Activated T-cell treated with anti-CD3 and anti-CD28 coated beads for 4 hours (primary cell): ENCODE measurements at places on chromosomes 12 and 14.

GRCh38 chr12:29155079-29155478 is 6.0 kb downstream of the FAR2 start:
- DNase-seq, result no peak

DNA sequence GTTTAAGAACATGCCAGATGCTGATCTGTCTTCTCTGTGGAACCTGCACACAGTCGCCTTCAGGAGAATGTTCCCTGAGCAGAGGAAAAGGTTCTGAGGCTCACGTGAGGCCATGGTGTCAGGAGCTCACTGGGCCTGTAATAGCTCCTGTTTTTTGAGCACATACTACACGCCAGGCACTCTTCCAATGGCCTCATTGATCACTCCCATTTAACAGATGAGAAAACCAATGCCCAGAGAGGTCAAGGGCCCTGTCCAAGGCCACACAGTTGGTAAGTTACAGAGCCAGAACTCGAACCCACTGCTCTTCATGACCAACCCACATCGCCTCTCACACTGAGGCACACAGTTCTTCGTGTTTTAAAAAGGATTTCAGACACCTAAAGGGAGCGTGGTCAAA is 7.3 kb upstream of the HHIPL1 start:
- no peak for DNase-seq

DNA sequence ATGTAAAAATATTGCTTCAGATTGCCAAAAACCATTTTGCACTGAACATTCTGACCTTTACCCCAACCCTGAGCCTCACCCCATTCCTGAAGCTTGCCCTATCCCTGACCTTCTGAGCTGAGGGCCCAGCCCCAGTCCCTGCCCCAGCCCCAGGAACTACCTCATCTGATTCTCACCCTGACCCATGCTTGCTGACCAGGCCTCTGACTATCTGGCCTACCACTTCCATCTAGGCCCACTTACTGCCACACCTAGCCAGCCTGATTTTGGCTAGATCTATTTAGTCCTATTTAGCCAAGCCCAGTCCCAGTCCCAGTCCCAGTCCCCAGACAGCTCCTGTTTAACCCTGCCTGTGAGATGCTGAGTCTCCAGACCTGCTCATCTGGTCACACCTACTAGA is 33.6 kb downstream of the OR10P1 start:
- no peak for DNase-seq

DNA sequence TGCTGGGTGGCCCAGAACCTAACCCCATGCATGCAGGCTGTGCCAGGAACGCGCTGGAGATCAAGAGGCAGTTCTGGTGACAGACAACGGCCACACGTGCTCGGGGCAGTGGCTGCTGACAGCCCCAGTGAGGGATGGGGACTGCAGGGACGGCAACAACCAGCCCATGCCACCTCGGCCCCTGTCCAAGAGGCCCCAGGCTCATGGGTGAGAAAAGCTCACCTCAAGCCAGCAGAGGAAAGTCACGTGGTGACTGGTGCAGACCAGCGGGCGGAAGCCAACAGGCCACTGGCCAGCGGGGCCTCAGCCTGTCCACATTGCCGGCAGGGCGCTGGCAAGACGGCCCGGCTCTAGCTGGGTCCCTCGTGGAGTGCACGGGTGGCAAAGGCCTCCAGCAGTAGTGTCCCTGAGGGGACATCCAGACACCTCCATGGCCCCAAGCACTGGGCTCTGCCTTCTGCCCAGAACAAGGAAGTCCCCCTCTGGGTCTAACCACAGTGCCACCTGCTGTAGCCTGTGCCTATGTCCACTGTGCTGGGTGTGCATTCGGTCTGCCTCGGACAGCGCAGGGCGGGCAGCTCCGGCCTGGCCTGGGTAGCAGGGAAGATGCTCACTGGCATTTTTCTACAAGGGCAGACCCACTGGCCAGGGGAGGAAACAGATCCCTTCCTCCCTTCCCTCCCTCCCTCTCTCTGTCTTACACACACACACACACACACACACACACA is 134.1 kb downstream of the NCOR2 start:
- no peak for DNase-seq

GRCh38 chr14:78143489-78144145 is 26.6 kb upstream of the NRXN3 start:
- no peak for DNase-seq

DNA sequence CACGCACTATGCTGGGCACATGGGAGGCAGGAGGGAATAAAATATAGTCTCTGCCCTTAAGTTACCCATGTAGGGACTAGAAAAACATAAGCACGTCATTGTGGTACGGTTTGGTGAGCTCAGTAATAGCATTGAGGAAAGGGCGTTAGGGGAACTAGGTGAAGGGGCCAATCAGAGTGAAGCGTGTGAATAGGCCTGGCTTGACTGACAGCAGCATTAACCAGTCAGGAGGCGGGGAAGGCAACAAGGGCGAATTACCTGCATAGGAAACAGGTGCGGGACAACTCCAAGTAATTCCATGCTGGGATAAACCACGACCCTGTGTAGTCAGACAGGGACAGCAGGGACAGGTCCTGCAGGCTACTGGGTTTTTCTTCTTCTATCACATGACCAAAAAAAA is 107.7 kb downstream of the UNC79 start:
- DNase-seq, result no peak

- DNase-seq, result no peak
Observed at GRCh38 chr12:28331130-28331529, 140.9 kb downstream of the CCDC91 start.

- DNase-seq, result no peak
Observed at GRCh38 chr14:94770251-94770749, 387 bp upstream of the GSC start.

- no peak for DNase-seq
Observed at GRCh38 chr14:36423430-36423829, 96.6 kb downstream of the NKX2-1 start.
